ENCODE measurements at places on chromosomes 12 and 14.

- DNase-seq = peak; percentile 48
These were observed 12.1 kb upstream of the NTN4 start for GRCh38 chr12:95802482-95803270.

GRCh38 chr12:43750814-43751213, 7.8 kb downstream of the PUS7L start:
- no peak for DNase-seq

DNA sequence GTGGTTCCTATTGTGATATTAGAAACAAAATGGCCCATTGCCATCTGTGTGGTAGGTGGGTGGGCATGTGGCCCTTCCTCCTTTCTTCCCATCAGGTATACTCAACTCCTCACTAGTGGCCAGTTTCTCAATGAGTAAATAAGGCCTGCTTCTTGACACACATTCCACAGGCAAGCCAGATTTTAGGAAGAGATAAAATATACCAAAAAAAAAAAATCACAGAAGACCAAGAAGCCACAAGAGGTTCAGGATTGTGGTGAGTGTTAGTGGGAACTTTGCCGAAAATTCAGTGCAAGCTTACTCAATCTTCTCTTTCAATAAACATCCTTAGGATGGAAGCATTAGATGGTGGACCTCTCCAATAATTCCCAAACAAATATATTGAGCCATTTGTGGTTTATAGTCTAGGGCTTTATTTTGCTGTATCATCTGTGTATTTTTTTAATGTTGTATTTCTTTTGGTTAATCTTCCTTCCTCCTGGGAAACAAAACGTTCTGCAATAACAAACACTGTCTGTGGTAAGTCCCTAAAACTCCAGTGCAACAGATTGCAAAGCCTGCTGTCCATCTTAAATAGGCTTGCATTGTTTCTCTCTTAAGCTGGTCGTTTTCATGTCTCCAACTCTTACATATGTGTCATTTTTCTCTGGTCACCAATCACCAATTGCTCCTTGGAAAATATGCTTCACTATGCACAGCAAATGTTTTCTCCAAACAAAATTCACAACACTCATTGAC, 289.9 kb upstream of the KITLG start:
- DNase-seq = peak; percentile 45

- peak; percentile 76 for DNase-seq
These were observed 2.4 kb downstream of the E2F7 start for GRCh38 chr12:77062846-77063461.

GRCh38 chr12:26172946-26173552, 22.3 kb upstream of the SSPN start:
- DNase-seq = no peak

DNA sequence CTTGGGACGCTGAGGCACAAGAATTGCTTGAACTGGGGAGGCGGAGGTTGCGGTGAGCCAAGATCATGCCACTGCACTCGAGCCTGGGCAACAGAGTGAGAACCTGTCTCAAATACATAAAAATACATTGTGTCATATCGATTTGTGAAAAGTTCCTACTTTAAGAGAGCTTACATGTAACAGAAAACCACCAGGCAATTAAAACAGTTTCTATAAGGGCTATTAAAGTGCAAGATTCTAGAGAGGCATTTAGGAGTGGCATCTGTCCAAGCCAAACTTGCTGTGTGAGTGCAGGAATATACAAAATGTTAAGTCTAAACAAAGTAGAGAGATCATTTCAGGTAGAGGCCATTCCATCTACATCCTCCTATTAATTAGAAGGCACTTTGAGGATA, 1.7 kb upstream of the NEK9 start:
- DNase-seq = no peak

DNA sequence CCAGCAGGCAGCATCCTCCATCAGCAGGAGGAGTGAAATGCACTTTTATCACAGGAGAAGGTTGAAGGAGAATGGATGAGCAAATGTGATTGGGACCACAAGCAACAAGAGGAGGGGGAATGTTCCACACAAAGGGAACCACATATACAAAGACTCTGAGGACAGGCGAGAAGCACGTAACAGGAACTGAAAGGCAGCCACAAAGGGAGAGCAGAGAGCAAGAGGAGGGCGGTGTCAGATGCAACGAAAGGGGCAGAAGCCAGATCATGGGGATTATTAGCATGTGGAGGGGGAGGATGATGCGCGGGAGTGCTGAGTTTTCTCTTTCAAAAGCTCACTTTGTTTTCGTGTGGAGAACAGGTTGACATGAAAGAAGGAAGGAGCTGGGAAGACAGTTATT, 241.1 kb downstream of the SPTSSA start:
- no peak for DNase-seq

DNA sequence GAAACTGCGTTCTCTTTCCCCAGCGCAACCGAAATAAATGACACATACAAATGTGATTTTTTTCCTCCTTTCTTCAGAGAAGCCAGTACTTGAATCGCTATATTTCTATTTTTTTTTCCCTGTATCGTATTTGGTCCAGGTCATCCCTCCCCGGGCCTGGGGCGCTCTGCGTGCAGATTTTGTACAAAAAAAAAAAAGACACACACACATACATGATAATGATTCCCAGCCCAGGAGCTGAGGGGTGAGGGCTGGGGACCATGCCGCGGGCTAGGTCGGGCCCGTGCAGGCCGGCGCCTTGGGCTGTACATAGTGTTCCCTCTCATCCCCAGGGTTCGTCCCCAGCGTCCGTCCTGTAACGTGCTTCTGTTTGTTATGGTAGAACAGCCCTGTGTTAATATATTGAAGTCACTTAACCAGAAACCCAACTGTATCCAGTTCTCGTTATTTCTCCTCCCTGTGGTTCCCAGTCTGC, 3.0 kb downstream of the HOXC9 start:
- no peak for DNase-seq

- no peak for DNase-seq
These were observed 8.8 kb downstream of the TAMALIN start for GRCh38 chr12:52015532-52016041.

DNA sequence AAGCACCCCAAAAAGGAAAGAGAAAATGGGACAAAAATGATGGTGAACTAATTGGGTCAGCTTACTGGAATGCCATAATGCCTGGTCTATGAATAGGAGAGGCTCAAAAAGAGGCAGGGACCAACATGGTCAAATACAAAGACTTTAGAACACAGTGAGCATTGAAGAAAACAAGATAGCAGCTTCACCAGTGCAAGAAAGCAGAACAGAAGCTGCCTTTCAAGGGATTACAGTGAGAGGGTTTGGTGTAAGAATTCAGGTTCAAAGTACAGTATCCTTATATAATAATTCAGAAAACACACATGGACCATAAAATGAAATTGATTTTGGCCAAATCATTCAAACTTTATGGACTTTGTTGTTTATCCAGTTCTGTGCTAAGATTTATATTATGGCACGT, 162.1 kb downstream of the NAV3 start:
- DNase-seq = no peak

DNA sequence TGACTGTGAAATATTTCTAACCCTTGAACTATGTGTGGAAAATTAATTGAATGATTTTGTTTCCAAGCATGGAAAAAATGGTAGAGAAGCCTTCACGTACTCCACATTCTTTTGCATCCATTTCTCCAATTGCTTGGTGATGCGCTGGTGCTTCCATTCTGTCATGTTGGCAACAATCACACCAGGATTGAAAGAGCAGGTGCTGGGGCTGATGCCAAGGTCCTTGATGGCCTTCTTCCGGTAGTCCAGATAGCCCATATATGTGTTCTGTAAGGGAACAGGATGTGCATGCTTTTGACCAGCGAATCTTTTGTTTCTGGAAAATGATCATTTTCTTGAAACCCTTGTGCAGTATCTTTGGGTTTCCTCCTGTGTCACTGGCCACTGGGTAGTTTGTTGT, 28.6 kb downstream of the TDG start:
- no peak for DNase-seq

GRCh38 chr12:69688471-69689427, 10.4 kb downstream of the BEST3 start:
- peak; percentile 78 for DNase-seq

- DNase-seq = peak; percentile 63
These were observed 47.8 kb upstream of the RERG start for GRCh38 chr12:15268927-15269552.

GRCh38 chr12:69529021-69529420, 56.2 kb upstream of the CCT2 start:
- no peak for DNase-seq

- DNase-seq = peak; percentile 50
These were observed 10.0 kb downstream of the STAC3 start for GRCh38 chr12:57240926-57241401.

GRCh38 chr12:115209230-115209629, 525.3 kb upstream of the TBX3 start:
- DNase-seq = no peak

Measured in AG08396 (cell line).